ENCODE measurements at places on chromosomes 7 and 10. TPM values are rescaled to one million over a fixed set of nuclear protein-coding genes. Genes with fewer than 3 reads are reported as not detected.

DNA sequence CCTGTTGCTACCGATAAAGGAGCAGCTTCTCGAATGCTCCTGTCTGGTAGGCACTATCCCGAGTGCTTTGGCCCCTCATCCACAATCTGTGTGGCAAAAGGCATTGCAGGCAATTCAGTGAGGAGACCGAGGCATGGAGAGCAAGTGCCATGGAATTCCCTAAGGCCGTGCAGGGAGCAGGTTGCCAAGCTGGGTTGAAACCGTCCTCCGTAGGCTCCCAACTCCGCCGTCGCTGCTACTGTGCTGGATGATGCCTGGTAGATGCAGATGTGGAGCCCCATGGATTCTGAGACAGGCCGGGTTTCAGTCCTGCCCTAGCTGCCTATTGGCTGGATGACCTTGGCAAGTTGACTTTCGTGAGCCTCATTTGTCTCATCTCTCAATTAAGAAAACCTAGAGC, 85.3 kb downstream of the EGFR start:
- no peak for DNase-seq
- H3K36me3 ChIP-seq: no peaks in the 10 kb centered on the region
- H3K4me1 ChIP-seq: peaks cover 25% of the 10 kb centered on the region
- no peaks in the 10 kb centered on the region for H3K27me3 ChIP-seq

- peaks cover 2% of the 10 kb centered on the region for H3K27me3 ChIP-seq
- no peak overlapping the region for H3K27ac ChIP-seq
- H3K4me3 ChIP-seq: no peak overlapping the region
- H3K36me3 ChIP-seq: no peaks in the 10 kb centered on the region
These were observed 183.4 kb downstream of the PIP4K2A start for GRCh38 chr10:22531008-22531407.

Gene WDR86
- 59.1 TPM for total RNA-seq

Gene MEOX2
- 2.1 TPM for total RNA-seq
